HTR-8/SVneo (cell line): ENCODE measurements at places on chromosomes 7 and 10.

GRCh38 chr10:76333796-76334195 lies 902.4 kb downstream of the LRMDA start:
- no peak for DNase-seq

DNA sequence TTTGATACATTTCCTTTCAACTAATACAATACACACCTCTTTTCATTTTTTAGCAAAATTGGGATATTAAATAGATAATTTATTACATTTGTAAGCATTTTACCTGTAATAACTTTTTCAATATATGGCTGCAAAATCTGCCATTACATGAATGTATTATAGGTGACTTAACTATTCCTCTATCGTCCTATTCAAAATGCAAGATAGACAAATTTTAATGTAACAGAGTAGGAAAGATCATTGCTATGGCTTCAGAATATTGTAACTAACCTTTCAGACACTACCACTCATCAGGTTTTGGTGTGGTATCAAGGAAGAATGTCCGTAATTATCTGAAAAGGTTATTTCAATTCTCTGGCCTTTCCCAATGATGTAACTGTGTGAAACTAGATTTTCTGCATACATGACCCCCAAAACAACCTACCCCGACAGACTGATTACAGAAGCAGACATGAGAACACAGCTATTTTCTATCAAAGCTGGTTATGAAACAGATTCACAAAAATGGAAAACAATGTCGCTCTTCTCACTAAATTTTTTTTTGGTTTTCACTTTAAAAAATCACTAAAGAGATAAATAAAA lies 211.2 kb downstream of the FAM107B start:
- no peak for DNase-seq

DNA sequence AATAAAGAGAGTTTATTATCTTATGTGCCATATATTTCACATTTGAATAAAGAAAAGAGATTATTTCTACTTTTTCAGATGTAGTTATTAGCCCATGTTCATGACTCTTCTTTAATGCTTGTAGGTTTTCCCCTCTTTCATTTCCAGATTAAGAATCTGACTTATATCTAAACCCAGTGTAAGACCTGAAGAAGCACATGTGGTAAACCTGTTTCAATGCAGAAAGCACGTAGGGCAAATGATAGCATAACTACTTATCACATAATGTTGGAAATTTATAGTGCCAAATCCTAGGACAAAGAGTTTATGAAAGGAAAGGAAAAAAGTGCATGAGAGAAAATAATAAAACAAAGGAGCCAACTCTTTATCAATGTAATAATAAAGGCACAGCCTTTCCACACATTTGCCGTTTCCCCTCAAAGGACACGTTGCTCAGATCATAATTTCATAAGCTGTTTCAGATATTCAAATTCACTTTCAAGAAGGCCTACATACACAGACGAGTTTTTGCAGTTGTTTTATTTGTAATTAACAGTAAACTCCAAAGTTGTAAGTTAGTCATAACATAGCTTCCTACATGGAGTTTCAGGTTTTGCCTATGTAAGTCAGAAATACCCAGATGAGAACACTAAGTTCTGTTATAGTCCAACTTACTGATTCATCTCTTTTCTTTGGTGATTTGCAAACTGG lies 88.8 kb upstream of the MDFIC start:
- DNase-seq, result no peak

DNA sequence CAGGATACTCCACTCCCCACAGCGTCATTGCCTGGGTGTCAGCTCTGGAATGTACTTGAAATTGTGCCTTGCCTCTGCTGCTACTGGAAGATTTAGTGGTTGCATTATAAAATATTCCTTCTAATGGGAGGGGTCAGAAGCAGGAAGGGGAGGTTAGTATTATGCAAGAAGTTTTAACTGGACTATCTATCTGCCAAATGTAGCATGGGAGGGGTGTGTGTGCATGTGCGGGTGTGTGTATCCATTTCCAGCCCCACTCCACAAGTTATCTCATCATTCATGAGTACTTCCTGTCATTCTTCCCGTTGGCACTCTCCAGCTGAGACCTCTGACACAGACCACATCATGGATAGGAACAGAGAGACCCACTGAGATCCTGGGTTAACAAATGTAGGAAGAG lies 13.4 kb downstream of the MBL2 start:
- no peak for DNase-seq

GRCh38 chr7:49579408-49579807 lies 194.0 kb upstream of the VWC2 start:
- no peak for DNase-seq

DNA sequence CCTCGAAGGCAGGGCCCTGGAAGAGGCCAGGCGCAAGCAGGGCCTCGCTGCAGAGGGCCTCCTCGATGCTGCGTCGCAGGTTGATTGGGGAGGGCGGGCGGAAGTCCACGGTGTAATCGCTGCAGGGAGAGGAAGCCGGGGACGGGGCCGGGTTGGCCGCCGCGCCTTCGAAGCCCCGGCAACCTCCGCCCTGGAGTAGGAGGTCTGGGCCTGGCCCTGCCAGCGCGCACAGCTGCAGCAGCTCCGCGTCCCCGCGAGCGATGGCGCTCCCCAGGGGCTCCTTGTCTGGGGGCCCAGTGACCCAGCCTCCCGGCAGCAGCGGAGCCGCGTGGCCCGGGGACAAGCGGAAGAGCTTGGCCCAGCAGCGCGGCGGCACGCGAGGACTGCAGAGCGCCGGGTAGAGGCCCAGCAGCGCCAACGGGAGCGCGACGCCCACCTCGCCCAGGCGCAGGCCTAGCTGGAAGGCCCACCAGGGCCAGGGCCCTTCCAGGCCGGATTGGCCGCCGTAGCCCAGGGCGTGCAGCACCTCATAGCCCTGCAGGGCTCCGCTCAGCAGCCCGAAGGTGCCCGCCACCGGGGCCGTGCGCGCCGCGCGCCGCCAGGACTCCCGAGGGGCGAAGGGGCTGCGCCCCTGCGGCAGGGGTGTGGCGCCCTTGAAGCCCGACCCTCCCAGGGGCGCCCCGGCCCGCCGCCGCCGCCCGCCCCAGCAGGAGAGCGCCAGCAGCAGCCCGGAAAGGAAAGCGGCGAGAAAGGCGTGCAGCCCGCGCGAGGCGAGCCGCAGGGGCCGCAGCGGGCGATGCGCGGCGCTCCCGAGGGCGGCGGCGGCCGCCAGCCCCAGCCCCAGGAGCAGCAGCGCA lies 7.8 kb upstream of the RBM28 start:
- DNase-seq, result no peak

GRCh38 chr7:151251689-151252560 lies 3.4 kb upstream of the SMARCD3 start:
- DNase-seq, result peak; percentile 71

DNA sequence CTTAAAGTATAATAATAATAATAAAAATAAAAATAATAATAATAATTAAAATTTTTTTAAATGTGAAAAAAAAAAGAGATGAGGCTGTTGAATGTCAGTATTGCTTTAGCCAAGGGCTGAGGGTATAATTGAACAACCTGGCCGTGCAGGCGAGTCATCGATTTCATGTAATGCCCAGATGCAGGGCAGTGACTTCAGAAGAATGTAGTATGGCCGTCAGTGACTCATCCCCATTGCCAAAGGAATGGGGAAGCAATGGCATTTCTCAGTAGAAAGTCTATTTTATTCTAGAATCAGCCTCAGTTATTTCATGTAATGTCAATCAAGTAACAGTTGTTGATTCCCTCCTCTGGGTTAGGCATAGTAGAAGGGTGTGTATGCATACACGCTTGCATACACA lies 516.4 kb downstream of the GLRX3 start:
- DNase-seq, result no peak

DNA sequence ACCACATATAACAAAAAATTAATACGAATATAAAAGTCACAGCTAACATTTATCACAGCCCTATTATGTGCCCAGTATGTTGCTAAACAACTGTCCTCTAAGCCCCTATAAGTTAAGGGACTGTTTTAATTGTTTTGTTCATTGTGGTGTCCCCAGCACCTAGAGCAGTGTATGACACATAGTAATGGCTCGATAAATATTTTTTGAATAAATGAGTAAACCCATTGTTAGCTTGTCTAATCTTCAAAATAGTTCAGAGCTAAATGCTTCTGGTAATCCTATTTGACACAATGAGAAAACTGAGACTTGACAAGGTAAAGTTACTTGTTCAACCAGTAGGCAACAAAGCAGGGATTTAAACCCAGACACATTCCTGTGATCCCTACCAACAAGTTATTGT lies 78.4 kb upstream of the NEUROD6 start:
- no peak for DNase-seq

GRCh38 chr10:124227055-124227975 lies 133.9 kb upstream of the CHST15 start:
- DNase-seq, result no peak

DNA sequence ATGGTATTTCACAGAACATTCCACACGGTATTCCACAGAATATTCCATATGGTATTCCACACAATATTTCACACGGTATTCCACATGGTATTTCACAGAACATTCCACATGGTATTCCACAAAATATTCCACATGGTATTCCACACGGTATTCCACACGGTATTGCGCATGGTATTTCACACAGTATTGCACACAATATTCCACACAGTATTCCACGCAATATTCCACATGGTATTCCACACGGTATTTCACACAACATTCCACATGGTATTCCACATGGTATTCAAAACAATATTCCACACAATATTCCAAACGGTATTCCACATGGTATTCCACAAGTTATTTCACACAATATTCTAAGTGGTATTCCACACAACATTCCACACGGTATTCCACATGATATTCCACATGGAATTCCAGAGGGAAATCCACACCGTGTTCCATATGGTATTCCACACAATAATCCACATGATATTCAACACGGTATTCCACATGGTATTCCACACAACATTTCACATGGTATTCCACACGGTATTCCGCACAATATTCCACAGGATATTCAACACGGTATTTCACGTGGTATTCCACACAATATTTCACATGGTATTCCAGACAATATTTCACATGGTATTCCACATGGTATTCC lies 136.7 kb upstream of the CHST15 start:
- DNase-seq, result no peak

GRCh38 chr7:150769768-150770167 lies 30.4 kb downstream of the TMEM176B start:
- no peak for DNase-seq

DNA sequence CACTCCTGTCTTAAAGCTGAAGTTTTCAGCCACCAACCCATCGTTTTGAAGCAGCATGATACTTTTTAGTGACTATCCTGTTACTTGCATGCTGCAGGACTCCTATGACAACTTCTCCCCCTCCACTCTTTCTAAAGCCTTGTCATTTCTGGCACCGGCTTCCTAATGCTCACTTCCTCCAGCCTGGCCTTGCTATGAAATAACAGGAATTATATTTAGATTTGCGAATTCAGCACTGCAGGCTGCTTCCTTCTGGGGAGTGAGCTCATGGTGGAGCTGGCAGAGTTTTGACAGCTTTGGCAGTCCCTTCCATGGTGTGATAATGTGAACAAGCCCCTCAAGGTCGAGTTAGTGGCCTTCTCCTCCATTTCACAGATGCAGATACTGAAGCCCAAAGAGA lies 13.4 kb downstream of the BLNK start:
- DNase-seq, result no peak

DNA sequence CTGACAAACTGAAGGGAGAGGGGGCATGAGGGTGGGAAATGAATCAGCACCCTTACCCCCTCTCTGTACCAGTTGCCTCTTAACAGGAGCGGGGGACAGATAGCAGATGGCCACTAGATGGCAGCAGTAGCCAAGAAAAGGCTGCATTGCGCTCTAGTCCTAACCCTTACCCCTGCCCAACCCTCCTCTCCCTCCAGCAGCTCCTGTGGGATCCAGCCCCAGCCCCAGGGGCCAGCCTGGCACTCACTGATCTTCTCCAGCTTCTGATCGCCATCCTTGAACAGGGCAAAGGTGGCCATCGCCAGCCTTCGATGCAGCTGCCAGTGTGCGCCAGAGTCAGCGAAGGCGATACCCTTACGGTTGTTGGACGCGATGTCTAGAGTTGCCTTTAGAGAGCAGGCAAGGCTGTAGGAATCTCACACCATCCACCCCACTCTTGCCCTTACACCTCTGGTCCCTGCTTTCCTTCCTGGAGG lies 2.2 kb downstream of the CYP17A1 start:
- DNase-seq, result peak; percentile 87

GRCh38 chr10:31136930-31137885 lies 105.5 kb upstream of the ZNF438 start:
- DNase-seq, result no peak

GRCh38 chr10:13337827-13338196 lies 10.3 kb downstream of the SEPHS1 start:
- DNase-seq, result no peak

GRCh38 chr7:154484943-154485342 lies 432.7 kb downstream of the DPP6 start:
- DNase-seq, result no peak

- no peak for DNase-seq
Observed at GRCh38 chr10:50625649-50626132, 1.9 kb upstream of the SGMS1 start.

DNA sequence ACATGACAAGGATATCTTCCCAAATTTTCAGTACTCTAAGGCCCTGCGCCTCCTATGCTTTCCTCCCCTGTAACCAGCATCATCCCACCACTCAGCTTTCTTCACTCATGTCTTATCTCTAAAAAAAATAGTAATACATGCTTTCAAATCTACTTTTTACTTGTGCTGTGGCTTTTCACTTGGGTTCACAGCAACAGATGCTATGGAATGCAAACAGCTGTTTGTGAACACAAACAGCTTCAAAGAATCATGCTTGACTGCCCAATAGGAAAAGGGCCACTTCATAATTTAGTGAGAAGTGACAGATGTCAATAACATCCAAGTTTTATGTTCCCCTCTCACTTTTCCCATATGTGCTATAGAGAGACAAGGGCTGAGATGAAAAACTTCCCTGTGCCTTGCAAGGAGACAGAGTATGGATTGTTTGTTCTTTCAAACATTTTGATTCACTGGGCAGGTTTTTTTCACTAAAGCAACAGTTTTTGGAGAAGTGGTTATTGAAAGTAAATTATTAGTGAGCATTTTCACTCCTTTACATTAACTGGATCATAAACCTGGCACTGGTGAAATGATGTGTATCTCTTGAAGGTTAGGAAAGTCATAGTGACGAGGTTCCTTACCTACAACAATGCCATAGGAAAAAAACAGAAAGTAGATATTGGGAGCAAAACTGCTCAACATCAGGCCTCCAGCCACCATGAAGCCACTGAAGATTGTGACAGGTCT lies 37.3 kb downstream of the SLC16A9 start:
- DNase-seq, result no peak
